Stimulated activated CD8-positive, alpha-beta memory T cell treated with anti-CD3 and anti-CD28 coated beads, Interleukin-2, amount 100 ng/mL, for 1 hour (primary cell): ENCODE measurements at places on chromosomes 7 and 10.
A peak's percentile ranks its signal among the peaks of the same experiment; 100 is the strongest.

GRCh38 chr7:141558544-141559183 lies 7.5 kb downstream of the AGK start:
- DNase-seq = no peak

GRCh38 chr10:125023255-125023654 lies 81.3 kb downstream of the ZRANB1 start:
- DNase-seq = no peak

DNA sequence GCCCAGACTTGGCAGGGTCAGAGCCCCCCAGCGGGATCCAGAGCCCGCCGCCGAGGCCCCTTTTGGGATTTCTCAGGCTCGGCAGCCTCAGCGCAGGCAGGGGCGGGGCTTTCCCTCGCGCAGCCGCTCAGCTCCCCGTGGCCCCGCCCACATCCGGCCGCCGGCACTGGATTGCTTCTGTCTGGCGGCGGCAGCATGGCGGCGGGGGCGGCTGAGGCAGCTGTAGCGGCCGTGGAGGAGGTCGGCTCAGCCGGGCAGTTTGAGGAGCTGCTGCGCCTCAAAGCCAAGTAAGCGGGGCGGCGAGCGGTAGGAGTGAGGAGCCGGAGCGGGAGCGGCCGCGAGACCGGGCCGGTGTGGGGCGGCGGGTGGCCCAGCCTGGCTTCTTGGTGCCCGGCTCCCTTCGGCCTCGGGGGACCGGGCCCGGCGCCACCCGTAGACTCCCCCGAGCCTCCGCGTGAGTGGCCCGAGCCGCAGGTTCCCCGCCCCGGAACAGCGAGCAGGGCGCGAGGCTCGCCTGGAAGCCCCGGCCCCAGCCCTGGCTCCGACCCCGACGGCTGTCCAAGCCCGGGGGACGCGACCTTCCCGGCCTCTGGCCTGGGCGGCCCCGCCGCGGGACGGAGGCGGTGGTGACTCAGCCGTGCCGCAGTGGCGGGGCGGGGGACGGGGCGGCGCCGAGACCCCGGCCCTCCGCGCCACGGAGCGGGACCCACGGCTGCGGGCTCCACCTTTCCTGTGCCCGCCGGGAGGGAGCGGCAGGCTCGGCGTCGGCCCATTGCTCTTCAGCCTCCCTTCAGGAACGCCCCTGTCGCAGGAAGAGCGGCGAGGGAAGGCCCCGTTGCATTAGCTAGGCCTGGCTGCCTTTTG lies at the start of gene GLRX3:
Gene GLRX3, plus strand, starts transcription at position 166 of the 864 bp plus-strand sequence. Its CDS starts 30 bp downstream, at position 196.
- peak; percentile 75 for DNase-seq

DNA sequence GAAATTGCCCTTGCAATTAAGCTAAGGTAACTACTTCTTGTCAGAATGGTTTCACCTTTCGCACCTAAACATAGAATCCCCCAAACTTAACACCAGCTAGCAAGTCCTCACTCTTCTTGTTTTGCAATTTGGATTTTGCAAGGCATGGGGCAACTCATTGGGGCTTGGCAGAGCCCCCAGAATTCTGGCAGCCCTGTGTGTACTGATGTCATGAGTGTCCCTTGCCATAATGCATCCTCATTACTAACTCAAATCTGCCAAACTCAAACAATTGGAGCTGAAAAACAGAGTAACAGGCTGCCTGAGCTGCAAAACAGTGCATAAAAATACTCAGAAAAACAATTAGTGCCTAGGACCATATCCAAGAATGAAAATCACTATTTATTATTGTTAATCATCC lies 7.9 kb upstream of the XPNPEP1 start:
- no peak for DNase-seq

GRCh38 chr10:131972474-131973071 lies 9.2 kb downstream of the BNIP3 start:
- DNase-seq = no peak

- no peak for DNase-seq
Measured at GRCh38 chr7:92621561-92622023, 31.4 kb upstream of the FAM133B start.

DNA sequence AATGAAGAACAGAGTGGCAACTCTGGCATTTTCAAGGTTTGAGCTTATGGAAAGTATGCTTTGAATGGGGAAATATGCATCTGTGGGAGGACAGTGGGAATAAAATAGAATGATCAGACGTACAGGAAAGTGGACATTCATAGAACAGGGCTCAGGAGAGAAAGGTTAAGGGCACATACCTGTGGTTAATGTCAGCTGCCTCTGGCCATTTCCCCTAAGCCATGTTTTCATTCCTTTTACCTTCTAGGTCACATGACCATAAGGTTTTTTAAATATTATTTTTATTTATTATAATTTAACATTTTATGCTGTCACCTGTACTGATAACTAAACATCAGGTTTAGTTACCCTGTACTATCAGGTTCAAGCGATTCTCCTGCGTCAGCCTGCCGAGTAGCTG lies 52.8 kb downstream of the LRRC4 start:
- no peak for DNase-seq

- DNase-seq = no peak
Measured at GRCh38 chr7:23419845-23420244, 50.4 kb downstream of the IGF2BP3 start.

- no peak for DNase-seq
Measured at GRCh38 chr7:76047305-76047810, 442 bp downstream of the STYXL1 start.

DNA sequence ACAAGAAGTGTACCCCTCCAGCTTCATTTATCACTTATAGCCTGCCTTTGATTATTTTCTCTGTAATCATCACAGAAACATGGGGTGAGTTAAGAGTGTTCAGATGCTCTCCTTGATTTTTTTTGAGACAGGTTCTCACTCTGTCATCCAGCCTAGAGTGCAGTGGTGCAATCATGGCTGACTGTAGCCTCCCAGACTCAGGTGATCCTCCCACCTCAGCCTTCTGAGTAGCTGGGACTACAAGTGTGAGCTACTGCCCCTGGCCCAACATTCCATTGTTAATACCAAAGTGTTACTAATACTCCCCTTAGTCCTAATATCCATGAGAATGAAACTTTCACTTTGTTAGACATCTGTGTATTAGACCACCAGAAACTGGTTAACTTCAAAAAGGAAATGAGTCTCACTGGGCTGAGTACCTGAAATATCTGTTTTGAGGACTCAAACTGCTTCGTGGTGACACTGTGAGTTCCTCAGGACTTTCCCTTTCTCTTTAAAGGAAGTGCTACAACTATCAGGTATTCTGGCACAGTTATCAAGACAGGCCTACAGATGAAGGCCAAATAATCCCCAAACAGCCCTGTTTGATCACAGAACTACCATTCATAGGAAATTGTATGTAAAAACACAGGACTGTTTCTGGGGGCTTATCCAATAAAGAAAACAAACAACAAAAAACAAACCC lies 20.5 kb upstream of the CFAP70 start:
- no peak for DNase-seq

GRCh38 chr10:119284679-119285096 lies 77.3 kb downstream of the GRK5 start:
- no peak for DNase-seq

GRCh38 chr10:58892031-58892531 lies 284.4 kb upstream of the PHYHIPL start:
- DNase-seq = no peak

GRCh38 chr10:30046476-30046875 lies 12.9 kb downstream of the JCAD start:
- DNase-seq = no peak

DNA sequence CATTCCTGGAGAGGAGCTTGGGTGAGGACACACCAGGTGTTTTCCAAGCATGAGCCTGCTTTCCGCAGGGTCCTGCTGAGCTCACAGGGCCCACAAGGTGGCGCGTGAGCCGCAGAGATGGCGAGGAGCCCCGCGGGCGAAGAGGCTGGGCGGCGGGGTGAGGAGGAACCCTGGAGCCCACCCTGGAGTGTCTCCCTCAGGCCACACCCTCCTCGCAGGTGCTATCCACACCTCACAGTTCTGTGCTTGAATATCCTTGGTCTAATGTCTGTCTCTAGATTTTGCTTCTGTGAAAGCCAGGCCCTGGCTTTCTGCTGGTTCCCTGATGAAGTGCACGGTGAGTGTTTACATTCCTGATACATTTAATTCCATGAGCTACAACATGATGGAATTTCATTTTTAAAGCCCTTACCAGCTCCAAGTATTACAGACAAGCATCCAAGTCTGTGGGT lies 433.6 kb downstream of the ACTR3B start:
- no peak for DNase-seq

- DNase-seq = no peak
Measured at GRCh38 chr10:110207805-110208613, 604 bp downstream of the MXI1 start.

GRCh38 chr7:148605350-148605749 lies 14.8 kb downstream of the C7orf33 start:
- DNase-seq = no peak

GRCh38 chr7:16934722-16935340 lies 53.0 kb upstream of the AGR3 start:
- DNase-seq = no peak

- DNase-seq = no peak
Measured at GRCh38 chr7:83038787-83039186, 123.9 kb downstream of the PCLO start.

- DNase-seq = no peak
Measured at GRCh38 chr7:80941208-80941758, 22.4 kb upstream of the SEMA3C start.

DNA sequence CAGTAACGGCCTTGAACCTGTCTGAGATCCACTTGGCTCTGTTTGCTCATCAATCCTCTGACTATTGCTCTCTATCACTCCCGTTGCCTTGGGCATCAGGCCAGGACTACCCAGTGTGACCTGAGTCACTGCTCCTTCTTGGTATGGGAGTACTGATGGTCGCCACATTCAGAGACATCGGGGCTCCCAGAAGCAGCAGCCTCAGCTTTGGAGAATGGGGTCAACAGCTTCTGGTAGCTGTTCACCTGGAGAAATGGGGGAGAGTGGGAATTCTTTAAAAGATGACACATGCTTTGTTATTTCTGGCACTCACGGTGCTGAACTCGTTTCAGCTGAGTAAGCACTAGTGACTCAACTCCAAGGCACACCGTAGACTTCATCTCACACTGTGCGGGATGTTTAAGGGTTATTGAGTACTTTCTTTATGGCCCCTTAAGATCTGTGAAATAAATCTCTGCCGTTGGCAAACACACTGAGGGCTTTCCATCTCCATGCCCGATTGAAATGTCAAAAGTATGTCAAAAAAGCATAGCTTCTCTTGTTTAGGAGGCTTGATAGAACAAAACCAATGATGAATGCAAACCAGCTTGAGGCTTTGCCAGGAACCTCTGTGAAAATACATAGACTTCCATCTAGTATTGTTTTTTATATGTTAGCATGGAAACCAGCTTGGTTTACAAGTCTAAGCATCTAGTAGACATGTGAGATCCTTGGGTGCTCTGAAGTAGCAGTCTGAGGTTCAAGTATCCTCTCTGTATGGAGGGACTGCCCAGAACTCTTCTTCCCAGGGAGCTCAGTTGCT lies 333.1 kb downstream of the CXCL12 start:
- DNase-seq = no peak

- DNase-seq = no peak
Measured at GRCh38 chr7:112481833-112482670, 1.3 kb downstream of the LSMEM1 start.

GRCh38 chr10:114195079-114195478 lies 15.9 kb downstream of the TDRD1 start:
- no peak for DNase-seq

DNA sequence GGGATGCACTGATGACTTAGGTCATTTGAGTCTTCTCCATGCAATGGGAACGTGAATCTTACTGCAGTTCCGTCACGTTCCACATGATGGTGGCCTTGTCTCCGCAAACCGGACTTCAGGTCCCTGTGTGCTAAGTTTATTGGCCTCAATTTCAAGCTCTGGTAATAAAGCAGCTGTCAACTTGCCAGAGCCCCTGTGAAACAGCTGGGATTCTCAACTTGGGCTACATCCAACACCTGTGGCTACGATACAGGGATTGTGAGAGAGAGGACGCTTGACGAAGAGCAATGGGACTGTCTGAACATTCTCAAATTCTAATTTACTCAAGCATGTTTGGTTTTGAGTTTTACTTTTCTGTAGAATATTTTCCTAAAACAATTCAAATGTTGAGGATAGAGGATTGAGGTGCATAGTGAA lies 174.2 kb downstream of the PTN start:
- no peak for DNase-seq

- DNase-seq = no peak
Measured at GRCh38 chr7:114365791-114366190, 48.8 kb upstream of the FOXP2 start.

DNA sequence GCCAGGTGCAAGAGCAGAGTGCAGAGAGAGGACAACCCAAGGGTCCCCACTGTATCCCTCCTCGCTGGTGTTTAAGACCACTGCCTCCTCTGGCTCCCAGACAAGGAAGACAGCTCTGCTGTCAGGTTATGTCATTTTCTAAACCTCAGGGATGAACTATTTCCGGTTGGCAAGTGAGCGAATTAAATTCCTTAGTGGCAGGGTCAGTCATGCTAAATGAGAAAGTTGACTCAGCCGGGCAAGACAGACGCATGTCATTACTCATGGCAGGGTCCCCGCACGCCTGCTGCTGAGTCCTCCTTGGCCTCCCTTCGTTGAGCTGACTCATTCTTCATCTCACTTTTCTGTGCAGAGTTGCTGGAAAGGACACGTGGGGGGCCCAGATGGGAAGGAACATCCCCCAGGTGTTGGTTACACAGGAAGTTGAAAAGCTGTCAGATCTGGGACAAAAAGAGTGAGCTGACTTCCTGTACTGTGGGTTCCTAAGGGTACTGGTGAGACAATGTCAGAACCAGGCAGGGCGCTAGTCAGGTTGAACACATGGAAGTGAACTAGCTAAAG lies 47.1 kb upstream of the UCN3 start:
- peak; percentile 36 for DNase-seq

DNA sequence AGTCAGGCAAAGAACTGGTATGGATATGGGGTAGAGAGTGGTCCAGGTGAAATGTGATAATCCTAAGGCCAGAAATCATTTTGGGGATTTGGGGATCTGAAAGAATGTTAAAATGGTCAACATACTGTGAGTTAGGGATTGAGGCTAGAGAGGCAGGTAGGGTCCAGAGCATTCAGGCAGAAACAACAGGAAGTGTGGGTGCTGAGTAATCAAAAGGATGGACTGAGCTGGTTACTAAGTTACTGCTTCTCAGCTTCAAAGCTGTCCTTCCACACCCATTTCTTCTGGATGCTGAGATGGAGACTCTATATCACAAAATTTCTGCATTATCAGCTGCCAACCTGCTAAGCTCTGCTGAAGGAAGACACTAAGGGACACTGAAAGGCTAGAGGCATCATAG lies 30.6 kb upstream of the PRKCQ start:
- no peak for DNase-seq

DNA sequence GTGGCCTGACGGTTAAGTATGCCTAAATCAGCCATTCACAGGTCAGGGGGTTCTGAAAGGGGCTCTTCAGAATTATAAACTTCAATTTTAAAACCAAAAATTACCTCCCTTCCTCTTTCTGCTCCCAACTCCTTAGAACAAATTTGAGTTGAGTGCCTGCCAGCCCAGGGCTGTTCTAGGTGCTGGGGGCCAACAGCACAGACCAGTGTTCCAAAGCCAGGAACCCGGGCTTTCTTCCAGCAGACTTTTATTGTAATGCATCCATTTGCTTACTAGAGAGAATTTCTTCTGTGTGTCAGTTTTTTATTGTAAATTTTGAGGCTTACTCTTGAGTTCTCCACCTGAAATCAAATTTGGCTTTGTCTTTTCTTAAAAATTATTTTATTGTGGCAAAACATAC lies 238.5 kb downstream of the CACNB2 start:
- no peak for DNase-seq

GRCh38 chr10:2990764-2991163 lies 76.6 kb upstream of the PFKP start:
- DNase-seq = no peak

- DNase-seq = no peak
Measured at GRCh38 chr10:69474742-69475432, 23.6 kb downstream of the TSPAN15 start.
